ENCODE measurements at places on chromosomes 11 and 22.

DNA sequence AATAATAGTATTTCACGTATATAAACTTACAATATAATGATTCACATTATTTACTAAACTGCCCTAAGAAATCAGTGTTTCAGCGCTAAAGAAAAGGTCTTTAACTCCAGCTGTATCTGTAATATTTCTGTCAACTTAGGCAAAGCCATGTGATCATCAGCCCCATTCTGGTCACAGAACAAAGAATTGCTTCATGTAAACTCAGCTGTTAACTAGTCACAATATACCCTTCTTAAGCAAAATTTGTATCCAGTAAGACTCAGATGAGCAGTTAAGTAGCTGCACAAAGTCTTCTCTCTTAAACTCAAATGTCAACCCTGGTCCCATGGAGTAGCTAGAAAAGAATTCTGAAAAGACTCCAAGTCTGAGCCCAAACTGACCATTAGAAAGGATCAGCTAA, 26.6 kb downstream of the HPS5 start:
- no peak for DNase-seq

GRCh38 chr11:112374486-112375140, 114.0 kb upstream of the PLET1 start:
- DNase-seq, result no peak

GRCh38 chr11:69702239-69702691, 1.6 kb downstream of the FGF19 start:
- no peak for DNase-seq

DNA sequence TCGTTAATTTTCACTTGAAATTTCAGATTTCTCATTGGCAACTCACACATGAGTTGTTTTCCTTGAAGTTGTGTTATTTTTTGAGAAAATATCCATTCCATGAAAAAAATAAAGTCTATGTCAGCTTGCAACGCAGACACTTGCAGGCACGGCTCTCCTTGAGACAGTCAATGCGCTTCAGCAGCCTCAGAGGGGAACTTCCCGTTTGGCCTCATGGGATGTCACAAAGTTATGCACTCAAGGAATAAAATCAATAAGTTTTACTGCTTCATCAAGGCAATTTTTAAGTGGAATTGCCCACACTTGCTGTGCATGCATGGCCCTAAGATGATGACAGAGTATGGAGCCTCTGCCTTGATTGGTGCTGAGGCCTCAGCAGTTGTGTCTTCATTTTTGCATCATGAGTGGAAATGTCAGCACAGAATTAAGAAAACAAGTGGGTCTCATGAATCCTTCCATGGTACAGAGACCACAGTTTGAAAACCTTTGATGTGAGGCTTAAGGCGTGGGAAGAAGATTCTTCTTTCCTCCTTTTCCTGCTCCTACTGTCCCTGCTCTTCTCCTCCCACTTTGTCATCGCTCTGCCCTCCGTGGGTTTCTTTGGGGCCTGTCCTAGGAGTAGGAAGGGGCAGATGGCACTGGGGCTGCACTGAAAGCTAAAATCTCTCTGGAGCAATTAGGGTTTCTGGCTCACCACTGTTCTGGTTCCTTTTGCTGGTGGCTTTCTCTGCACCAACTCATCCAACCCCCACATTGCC, 509.0 kb upstream of the B3GAT1 start:
- no peak for DNase-seq

DNA sequence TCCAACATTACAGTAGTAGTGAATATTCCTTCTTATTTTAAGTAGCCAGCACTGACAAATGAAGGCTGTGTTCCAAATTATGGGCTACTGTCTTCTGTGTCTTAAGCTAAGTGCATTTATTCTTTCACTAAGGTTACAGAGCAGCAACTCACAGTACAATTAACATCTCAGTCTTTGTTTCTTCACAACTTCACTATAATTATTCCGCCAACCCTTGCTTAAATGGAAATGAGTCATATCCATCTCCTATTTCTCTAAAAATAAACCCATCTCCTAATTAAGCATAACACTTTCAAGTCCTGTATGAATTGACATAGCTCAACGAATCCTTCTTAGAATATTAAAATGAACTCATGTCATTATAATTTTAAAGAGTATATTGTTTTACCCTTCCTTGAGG, 6.7 kb downstream of the ETS1 start:
- DNase-seq, result no peak

DNA sequence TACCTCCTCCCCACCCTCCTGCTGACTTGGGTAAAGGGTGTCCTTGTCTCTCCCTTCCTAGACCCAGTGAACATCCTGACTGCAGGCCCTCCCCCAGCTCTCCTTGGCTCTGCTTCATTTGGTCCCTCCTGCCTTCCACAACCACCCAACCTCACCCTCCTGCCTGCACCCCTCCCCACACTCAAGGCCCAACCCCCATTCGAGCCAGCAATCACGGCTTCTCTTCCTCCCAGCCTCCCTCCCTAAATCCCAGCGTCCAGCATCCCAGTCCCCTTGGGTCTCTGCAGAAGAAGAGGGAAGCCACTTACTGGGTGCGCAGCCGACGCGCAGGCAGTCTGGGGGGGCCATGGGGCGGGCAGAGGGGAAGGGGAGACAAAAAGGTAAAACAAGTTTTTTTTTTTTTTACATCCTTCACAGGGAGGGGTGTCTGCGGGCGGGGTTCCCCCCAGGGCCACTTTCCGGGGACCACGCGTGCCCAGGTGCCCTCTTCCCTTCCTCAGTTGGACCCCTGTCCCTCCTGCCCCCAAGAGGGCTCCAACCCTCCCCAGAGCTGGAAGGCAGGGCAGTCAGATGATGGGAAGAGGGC, 62.5 kb downstream of the SLC22A12 start:
- no peak for DNase-seq

- DNase-seq, result no peak
Observed at GRCh38 chr11:101706541-101706940, 122.7 kb upstream of the TRPC6 start.

GRCh38 chr22:26210334-26210733, 41.1 kb downstream of the SEZ6L start:
- DNase-seq, result no peak

GRCh38 chr11:2314136-2314524, 12.3 kb downstream of the TSPAN32 start:
- DNase-seq, result no peak

DNA sequence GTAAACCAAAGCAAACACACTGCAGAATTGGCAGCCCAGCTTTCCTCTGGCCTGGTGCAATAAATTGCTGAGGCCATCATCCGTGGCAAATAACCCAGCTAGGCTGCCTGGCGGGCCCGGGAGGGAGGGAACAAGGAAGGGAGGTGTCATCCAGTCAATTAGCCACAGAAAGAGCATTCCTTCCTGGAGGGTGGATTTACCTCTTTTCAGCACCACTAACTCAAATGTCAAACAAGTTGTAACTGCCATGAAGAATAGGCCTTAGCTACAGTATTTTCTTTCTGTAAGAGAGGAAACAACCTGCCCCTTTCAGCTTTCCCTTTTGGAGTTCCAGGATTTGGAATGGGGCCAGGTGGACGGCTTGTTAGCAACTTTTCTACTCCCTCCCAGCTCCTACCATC, 163.8 kb upstream of the BDNF start:
- DNase-seq, result no peak

- no peak for DNase-seq
Observed at GRCh38 chr11:121722431-121723245, 269.9 kb upstream of the SORL1-AS1 start.

DNA sequence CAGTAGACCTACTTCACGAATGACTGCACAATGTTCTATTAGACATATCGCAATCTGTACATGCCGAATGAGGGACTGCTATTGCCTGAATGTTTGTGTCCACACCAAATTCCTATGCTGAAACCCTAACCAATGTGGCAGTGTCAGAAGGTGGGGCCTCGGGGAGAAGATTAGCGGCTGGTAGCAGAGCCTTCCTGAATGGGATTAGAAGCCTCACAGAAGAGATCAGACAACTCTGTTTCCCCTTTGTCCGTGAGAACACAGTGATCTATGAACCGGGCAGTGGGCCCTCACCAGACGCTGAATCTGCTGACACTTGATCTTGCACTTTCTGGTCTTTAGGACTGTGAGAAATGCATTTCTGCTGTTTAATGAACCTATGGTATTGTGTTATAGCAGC, 33.1 kb downstream of the LRFN4 start:
- no peak for DNase-seq

GRCh38 chr22:43630451-43630850, 181.7 kb downstream of the EFCAB6 start:
- no peak for DNase-seq

DNA sequence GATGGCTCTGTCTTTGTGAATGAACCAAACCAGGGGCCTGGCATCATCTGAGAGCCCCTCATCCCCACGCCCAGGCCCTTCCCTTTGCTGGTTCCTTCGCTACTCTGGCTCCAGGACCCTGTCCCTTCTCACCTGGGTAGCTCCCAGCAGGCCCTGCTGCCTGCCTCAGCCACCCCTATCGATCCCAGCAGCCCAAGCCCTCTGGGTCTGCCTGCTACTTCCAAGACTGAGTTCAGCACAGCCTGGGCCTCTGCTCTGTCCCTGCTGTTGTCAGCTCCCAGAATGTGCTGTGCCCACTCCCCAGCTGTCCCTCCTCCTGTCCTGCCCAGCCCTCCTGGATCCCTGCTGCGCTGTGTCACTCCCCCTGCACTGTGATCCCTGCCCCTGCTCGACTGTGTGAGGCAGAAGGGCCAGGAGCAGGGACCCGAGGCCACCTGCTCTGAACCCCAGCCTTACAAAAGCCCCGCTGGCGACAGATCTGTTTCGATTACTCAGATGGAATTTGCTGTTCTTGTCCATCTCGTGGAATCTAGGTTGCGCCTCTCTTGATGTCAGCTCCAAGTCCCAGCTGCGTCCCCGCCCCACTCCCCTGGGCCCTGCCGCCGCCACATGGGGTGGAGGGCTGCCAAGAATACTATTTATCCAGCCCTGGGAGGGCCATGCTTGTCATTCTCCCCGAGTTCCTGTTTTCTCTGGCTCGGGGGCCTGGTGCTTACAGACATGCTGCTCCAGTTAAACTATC, 13.0 kb downstream of the MRPL21 start:
- no peak for DNase-seq

DNA sequence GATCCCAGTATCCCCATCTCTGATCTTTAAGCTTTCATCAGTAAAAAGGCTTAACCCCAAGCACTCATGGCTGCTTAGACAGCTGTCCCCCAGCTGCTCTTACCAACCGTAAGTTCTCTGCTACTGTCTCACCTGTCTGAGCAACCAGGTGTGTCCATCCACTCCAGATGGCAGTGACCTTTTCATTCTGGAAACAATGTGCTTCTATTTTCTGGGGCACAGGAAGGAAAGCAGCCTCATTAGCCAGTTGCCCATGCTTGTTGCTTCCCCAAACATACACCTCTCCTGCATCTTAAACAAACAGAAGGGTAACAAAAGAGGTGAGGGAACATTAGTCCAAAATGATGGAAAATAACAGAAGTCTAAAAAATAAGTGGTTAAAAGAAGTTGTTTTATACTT, 24.4 kb downstream of the SERGEF start:
- DNase-seq, result no peak

DNA sequence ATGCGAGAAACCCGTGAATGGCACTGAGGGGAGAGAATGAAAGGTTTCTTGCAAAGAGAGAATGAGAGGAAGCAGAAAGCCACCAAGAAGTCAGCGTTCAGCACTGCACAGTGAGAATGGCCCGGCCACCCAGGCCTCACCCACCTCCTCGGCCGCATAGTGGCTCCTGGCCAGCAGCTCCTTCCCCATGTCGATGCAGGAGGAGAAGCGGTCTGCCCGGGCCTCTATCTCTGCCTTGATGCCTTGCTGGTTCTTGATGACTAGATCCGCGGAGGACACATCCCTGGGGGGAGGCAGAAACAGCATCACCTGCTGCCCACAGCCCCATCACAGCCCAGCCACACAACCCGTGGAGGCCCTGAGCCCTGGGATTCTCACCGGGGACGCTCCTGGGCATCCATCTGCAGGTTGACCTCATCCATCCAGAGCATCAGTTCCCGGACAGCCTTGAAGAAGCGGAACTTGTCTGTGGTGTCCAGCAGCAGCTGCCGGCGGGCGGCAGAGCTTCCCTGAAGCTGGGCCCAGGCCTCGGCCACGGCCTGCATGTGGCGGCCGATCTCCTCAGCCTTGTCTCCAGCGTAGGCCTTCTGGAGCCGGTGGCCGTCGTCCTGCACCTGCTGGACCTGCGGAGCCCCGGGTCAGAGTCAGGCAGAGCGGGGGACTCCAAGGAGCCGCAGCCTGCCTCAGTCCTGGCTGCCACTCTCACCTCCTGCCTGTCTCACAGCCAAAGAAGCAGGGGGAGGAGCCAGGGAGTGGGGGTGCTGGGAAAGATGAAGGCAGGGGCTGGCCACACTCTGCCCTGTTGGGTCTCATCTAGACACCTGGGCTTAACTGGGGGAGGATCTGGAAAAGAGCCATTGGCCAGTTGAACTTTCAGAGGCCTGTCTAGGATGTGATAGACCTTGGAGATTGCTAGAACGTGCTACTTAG, 12.2 kb upstream of the RBM4B start:
- DNase-seq, result no peak
